Amniotic stem cell (primary cell): ENCODE measurements at places on chromosomes 4 and X.

DNA sequence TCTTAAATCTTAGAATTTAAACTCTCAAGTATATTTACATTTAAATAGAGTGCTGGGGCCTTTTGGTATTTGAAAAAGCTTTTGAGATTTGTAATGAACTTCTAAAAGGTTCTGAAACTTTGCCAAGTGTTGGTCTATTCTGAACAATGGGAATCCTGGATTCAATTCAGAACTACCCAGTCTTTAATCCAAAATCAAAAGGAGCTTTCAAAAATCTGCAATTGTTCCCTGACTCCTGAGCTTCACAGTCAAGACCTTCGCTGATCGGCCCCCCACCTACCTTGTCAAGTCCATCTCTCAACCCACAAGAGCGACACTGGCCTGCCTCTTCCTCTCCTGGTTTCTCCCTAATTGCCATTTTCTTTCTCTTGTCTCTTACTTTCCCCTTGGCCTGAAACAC lies 666.1 kb upstream of the BOD1L1 start:
- no peak for DNase-seq

GRCh38 chr4:144209491-144209890 lies 69.0 kb upstream of the GYPA start:
- DNase-seq = no peak

- no peak for DNase-seq
These were observed 3.6 kb upstream of the NXT2 start for GRCh38 chrX:109533005-109533404.

DNA sequence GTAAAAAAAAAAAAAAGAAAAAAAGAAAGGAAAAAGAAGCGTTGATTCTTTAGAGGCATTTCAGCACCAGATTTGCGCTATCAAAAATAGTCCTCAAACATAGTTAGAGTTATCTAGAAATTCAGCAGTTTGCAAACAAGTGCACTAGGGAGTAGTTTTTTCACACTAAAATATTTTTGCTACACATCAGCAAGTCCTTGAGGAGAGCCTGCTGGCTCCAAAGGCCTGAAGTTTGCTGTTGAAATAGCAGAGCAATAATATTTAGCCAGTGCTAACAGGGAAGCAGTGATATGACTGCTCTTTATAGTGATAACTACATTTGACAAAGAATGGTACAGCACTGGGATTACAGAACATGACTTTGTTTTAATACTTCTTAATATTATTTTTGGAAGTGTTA lies 472.2 kb downstream of the PCDH7 start:
- DNase-seq = no peak

- DNase-seq = no peak
These were observed 8.8 kb downstream of the DCLK2 start for GRCh38 chr4:150087006-150087405.

GRCh38 chr4:12595986-12596385 lies 888.2 kb downstream of the RAB28 start:
- no peak for DNase-seq

GRCh38 chrX:105872941-105873340 lies 50.6 kb downstream of the NRK start:
- DNase-seq = no peak

- DNase-seq = no peak
These were observed 167.4 kb upstream of the NAP1L5 start for GRCh38 chr4:88865046-88865445.

DNA sequence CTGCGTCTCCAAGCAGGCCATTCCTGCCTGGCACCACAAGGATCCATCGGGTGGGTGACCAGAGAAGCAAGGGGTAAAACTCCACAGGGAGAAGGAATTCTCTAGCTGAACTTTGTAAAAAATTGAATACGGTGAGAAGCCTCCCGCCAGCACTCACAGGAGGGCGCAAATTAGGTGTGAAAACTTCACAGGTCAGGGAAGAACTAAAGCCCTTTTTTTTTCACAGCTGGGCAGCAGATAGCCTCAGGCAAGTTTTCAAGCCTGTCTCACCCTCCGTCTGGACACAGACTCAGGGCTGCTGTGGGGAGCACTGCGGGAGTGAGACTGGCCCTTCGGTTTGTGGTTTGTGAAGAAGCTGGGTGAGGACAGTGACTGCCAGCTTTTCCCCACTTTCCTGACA lies 224.1 kb upstream of the FGF16 start:
- no peak for DNase-seq

GRCh38 chr4:54281054-54281766 lies 52.1 kb downstream of the PDGFRA start:
- DNase-seq = peak; percentile 92

GRCh38 chr4:145731028-145731427 lies 51.1 kb downstream of the C4orf51 start:
- DNase-seq = no peak

GRCh38 chrX:55695227-55696018 lies 22.1 kb upstream of the RRAGB start:
- no peak for DNase-seq

DNA sequence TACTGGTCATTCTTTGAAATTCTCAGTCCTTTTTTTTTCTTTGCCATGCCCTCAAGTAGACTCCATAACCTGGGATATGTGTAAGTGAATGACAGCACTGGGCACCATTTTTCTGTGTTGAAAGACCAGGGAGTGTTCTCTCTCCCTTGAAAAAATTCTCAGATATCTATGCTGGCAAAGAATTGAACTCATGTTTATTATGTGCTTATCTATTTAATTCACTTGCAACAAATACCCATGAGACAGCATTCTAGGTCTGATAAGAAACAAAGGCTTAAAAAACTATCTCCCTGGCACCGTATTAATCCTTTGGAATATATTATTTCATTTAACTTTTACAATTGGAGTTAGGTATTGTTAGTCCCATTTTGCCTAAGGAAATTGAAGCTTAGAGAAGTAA lies 36.7 kb downstream of the LARP7 start:
- no peak for DNase-seq

DNA sequence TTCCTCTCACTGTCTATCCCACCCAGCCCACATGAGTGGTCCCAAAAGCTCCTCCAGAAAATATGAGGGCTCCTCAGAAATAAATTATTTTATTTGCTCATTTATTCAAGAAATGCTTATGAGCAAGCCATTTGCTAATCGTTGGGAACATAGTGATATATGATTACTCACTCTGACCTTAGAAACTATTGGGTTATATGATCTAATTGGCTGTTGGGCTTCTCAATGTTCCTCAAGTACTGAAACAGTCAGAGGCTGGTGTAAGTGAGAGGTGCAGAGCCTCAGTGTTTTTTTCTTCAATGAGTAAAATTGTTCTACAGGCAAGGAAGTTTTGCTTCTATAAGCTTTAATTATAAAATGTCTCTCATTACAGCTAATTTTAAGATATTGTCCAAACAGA lies 893.8 kb upstream of the INTU start:
- no peak for DNase-seq

- DNase-seq = no peak
These were observed 23.9 kb downstream of the HMX1 start for GRCh38 chr4:8847764-8848163.

- no peak for DNase-seq
These were observed 261.3 kb upstream of the RASGEF1B start for GRCh38 chr4:81732980-81733379.

DNA sequence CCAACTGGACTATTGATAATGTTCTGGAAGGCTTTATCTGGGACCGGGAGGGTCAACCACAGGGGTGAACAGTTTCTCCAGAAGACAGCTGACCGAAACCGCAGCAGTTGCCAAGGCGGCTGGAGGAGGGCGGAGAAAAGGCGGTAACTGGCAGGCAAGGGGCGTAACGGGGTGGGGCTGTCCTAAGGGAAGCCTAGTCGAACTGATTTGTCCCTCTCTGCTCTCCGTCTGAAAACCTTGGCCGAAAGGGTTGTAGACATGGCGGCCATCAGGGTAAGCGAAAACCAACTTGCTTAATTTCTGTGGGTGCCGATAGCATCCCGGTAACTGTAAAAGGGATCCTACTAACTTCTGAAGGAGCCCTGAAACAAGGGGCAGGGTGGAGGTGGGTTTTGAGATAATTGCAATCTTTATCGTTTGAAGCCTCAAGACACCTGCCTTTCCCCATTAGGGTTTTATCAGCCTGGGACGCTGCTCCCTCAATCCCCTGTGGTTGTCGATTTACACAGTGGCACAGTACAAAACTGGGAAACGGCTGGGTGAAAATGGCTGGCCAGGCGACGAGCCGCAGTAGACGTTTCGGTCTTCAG lies at the start of gene APOOL:
Gene APOOL (plus strand): TSS at position 223 of the 590 bp plus-strand sequence. CDS start 36 bp downstream, at position 259.
- DNase-seq = peak; percentile 42
